ENCODE measurements at places on chromosomes 5 and 9. TPM values are rescaled to one million over a fixed set of nuclear protein-coding genes. Genes with fewer than 3 reads are reported as not detected.

DNA sequence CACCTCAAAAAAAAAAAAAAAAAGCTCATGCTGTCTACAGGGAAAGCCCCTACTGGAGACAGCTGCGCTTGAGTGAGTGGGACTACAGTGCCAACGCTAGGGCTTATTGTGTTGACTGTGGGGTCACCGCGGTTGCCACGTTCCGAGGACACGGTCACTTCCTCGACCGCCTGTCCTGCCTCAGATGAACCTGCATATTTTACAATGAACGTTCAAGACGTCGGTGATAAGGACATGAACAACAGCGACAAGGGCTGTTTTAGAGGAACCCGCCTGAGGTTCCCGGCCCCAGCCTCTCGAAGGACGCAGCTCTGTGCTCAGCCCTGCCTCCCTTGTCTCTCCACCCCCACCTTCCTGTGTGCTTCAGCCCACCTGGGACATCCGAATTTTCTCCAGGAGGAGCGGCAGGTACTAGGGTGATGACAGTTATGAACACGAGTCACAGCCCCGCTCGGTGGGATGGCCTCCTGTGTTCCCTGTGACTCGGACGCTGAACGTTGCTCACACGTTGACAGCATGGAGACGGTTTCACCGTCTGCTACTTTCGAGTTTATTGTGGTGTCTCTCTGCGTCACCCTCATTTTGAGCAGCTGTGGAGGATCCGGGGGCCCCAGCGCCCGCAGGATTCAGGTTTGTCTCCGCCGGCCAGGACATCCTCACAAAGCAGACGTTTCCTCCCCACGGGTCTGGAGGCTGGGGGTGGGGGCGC is 11.3 kb upstream of the DIPK1B start:
- no peak for DNase-seq

DNA sequence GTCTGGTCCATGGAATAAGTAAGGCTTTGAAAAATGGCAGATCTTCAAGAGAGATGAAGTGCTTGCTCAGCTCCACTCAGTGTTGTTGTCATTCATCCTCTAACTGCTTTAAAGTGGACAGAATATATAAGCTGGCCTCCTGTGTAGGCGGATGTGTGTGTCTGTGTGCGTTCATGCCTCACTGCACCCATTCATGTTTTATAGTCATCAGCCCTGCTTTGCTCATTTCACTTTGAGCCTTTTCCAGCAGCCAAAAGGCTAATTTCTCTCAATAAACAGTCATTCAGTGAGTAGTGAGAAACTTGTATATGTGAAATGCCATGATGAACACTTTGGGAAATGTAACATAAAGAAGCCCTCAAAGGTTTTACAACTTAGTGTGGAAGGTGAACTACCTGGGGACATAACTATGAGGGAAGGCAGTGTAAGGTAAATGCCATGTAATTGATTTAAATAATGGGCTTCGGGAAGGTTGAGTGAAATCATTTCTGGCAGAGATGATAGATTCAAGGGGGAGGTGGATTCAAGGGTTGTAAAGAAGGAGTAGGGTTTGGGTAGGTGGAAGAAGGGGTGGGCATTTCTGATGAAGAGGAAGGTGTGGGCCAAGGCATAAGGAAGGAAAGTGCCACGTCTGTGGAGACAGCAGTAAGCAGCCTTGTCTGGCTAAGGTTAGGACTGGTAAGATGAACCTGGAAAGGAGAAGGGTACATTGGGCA is 15.7 kb downstream of the TTC23L start:
- no peak for DNase-seq

DNA sequence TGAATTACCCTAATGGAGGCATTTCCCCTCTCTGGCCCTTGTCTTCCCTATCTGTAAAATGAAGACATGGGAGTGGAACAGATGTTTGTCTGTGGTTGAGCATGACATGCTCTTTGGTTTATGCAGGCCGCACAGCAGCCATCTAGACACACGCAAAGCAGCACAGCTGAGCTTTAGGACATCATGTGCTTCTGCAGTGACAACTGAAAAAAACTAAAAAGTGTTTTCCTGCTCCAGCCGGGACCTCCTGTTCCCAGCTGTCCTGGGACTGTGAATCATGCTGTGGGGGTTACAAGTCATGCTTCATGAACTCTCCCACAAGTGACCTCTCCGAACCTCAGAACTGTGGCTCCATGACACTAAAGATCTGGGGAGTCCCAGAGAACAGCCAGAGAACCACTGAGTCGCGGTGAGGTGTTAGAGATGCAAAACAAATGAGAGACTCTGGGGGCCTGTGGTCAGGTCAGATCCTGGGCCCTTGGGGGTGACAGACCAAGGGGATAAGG is 1.7 kb downstream of the SMIM3 start:
- no peak for DNase-seq

ZBED3 gene
- 0.63 TPM for total RNA-seq

- DNase-seq: no peak
Observed at GRCh38 chr5:162282191-162282590, 214.6 kb downstream of the GABRG2 start.

GRCh38 chr5:34460496-34460895 is 195.6 kb upstream of the RAI14 start:
- no peak for DNase-seq

DNA sequence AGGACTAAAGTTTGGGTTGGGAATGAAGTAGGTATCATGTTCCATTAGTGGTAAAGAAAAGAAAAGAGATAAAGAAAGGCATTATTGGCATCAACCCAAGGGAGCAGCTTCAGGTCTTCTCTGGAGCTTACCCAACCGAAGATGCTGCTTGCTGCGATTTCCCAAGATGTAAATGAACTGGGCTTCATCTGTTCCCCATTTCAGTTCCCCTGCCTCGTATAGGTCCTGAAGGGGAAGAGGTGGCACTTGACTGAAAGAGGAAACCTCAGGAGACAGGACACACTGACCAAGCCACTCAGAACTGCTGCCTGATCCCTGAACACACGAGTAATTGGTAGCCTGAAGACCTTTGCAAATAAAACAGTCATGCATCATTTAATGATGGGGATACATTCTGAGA is 24.6 kb downstream of the ANXA6 start:
- no peak for DNase-seq

SLC36A2 gene
- total RNA-seq: not detected

KCTD16 gene
- total RNA-seq: 0.03 TPM

DNA sequence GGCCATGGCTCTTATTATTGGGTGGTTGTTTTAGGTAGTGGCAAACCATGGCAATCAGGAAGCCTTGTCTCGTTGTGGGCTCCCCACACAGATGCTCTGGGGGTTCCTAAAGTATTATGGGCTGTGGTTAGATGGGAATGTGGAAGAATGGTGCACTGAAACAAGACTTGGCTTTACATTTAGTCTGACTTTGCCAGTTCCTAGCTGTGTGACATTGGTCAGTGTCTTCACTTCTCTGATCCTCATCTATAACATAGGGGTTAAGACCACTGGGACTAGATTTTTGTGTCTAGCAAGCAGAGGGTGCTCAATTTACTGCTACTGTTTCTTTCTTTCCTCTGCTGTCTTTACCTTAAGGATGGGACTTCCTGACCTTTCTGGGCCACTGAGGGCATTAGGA is 149.5 kb downstream of the HSPA4 start:
- DNase-seq: no peak
